ENCODE measurements at places on chromosomes 12 and 14.

GRCh38 chr14:100317912-100318808 is 5.0 kb upstream of the SLC25A47 start:
- DNase-seq, result peak; percentile 85

DNA sequence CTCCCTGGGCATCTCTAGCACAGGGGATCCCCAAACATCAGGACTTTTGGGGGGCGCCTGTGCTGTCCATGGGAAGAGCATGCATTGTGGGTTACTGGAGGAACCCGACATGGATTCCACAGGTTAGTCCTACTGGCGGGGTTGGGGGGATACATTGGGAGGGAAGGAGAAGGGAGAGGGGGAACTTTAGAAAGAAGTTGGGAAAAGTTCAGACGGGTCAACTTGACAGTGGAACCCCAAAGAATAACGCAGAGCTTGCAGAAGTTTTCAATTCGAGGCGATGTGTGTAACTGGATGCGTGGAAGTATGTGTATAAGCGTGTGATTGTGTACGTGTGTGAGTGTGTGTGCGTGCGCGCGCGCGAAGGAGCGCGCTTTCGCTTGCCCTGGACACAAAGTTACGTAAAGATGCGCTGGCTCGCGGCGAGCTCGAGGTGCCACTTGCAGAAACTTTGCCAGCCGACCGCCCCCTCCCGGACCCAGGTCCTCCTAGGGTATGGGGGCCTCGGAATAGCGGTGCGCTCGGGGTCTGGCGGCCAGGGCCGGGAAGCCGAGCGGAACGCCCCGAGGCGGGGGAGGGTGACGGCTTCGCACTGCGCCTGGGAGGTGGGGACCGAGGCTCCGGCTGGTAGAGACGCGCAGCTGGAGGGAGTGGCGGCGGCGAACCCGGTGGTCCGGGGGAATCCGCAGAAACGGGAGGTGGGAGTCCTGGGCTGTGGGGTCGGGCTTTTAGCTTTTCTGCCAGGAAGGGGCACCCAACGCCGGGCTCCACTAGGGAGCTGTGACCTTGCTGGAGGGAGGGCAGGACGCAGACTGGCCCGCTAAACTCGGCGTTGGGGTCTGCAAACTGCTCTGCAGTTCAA is 669 bp downstream of the RFX4 start:
- peak; percentile 21 for DNase-seq

- no peak for DNase-seq
Measured at GRCh38 chr12:76226397-76226796, 121.8 kb downstream of the BBS10 start.

DNA sequence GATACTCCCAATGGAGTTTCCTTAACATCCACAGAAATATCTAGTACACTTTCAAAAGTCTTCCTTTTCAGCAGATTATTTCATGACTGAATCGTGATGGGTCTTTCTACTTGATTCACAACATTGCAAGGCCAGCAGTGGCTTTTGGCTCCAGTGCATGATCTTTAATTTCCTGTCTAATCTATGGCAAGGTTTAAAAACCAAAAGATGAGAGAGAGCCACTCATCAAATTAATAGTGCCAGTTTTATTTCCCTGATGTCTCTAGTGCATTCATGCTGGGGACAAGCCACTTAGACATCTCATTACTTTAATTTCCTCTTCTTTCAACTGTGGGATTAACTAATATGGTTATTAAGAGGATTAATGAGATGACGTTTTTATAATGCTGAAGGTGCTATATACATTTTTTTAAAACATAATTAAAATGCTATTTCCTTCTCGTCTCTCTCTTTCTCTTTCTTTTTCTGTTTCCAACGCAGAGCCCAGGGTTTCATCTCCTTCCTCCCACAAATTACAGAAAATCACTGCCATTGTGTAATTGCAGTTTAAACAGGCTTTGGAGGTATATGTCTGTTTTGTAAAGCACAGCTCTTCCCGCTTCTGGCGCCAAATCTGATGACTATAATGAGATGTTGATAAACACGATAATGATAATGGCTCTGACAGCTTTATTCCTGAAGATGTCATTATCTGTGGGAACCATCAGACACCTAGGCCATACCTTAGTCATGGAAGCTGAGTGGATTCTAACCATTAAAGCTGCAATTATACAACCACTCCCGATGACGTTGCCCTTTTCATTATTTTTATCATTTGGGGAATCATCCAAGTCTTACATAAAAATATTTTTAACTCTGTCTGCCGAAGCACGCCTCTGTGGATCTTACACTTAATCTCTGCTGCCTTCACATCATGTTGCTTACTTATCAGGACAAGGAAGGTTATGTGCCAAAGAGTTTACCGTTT is 103.1 kb upstream of the PPM1H start:
- no peak for DNase-seq

GRCh38 chr14:72738161-72738611 is 155.7 kb downstream of the DPF3 start:
- no peak for DNase-seq

- no peak for DNase-seq
Measured at GRCh38 chr12:12024911-12025682, 45.6 kb upstream of the BCL2L14 start.

DNA sequence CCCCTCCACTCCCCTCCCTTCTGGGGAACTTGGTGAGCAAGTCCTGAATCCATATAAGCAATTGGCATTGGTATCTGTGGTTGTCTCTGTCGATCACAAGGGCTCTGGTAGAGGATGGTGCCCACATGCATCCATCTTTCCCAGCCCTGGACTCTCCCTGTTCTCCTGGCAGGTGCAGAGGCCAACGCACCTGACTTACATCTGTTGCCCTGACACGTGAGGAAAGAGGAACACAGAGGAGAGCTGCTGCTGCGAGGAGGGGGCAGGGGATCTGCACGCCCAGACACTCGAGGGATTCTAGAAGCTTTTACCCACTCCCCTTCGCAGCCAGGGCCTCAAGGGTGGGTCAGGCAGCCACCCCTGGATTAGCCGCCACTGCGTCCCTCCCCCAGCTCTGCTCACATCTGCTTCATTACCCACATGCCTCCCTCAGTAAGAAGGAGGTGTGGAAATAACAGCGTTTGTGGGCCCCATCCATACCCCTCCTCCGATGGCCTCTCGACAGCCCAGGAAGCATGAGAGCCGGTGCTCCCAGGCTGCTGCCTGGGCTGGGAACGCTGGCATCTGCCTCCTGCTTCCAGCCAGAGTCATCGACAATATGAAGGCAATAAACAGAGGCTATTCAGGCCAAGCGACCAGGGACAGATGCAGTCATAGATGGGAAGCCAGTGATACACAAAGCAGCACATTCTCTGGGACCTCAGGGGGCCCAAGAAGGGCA is 56.5 kb downstream of the KDM2B start:
- DNase-seq, result no peak

GRCh38 chr12:19979584-19979983 is 388.8 kb upstream of the PDE3A start:
- no peak for DNase-seq

DNA sequence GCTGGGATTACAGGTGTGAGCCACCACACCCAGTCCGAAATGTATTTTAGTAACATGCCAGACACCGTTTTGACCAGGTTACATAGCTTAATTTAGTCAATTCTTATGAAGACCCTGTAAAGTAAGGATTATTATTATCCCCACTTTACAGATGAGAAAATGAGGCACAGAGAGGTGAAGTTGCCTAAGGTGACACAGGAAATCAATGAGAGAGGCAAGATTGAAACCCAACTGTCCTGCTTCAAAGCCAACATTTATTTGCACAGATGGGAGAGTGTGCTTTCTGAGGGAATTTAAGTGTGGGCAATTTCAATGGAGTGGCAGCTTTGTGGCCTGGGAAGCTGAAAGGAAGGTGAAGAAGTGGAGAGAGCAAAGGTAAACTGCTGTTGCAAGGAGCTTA is 19.1 kb upstream of the EPS8 start:
- DNase-seq, result no peak

DNA sequence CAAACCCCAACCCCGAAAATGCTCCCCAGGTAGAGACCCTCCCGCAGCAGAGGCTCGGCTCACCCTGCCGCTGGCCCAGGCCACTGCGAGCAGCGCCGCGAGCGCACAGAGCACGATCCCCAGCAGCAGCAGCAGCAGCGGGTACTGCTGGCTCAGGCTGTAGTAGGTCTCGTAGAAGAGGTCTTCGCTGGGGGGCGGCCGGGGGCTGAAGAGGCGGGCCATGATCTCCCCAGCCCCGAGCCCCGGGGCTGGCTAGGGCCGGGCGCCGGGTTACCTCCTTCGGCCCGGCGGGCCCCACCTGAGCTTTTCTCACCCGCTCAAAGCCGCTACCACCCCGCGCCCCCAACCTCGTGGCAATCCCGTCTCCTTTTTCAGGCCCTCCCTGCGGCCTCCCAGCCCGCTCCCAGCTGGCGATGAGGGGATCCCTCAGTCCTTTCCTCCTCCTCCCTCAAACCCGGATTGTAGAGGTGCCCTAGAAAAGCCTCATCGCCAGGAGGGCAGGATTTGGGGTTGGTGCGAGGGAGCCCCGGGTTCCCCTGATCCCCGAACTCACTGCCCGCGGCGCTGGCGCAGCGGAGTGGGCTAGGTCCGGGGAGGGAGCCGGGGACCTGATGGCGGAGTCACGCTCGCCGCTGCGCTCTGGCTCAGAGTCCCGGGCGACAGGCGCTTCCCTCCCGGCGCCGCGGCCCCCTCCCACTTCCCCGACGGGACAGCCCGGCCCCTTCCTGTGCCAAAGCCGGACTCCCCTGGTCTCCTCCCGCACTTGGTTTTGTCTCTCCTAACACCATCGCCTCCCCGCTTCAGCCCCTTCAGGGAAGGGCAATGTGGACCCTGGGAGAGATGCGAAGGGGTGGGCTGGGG is at the start of gene ADCY4:
Gene ADCY4 (minus strand): TSS at position 641 of the 861 bp plus-strand sequence. CDS start 419 bp downstream, at position 222.
- DNase-seq, result no peak

DNA sequence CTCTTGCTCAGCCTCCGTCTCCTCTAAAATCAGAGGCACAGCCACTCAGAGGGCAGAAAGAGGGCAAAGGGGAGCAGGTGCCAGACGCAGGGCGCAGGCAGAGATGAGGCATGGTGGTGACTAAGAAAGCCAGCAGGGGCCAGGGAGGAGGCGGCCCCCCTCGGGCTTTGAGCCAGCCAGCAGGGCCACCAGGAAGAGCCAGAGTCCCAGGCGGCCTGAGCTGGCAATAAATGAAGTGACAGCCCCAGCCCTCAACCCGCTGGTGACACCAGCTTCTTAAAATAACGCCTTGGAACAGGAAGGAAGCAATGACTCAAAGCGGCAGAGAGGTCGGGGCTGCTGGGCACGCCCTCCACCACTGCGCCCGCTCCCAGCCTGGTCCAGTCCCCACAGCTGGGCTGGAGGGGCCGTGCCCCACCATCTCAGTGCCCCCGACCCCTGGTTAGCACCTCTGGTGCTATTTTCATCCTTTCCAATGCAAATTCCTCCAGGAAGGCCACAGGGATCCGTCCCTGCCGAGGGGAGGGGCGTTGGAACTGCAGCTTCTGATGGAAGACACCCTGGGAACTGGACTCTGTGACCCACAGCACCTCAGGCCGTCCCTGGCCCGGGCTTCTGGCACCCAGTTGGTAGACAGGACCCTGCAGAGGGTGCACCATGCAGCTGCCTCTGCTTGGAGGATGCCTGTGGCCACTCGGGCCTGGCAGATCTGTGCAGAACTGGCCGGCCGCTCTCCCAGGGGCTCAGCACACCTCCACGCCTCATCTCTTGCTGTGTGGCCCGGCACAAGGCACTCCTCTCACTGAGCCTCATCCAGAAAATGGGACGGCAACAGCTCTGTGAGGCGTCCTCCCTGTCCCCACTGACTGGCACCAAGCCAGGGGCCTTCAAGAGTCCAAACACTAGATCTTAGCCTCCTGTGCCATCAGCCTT is 113.7 kb downstream of the NCOR2 start:
- DNase-seq, result peak; percentile 89

- DNase-seq, result no peak
Measured at GRCh38 chr12:29818916-29819623, 35.3 kb upstream of the TMTC1 start.

DNA sequence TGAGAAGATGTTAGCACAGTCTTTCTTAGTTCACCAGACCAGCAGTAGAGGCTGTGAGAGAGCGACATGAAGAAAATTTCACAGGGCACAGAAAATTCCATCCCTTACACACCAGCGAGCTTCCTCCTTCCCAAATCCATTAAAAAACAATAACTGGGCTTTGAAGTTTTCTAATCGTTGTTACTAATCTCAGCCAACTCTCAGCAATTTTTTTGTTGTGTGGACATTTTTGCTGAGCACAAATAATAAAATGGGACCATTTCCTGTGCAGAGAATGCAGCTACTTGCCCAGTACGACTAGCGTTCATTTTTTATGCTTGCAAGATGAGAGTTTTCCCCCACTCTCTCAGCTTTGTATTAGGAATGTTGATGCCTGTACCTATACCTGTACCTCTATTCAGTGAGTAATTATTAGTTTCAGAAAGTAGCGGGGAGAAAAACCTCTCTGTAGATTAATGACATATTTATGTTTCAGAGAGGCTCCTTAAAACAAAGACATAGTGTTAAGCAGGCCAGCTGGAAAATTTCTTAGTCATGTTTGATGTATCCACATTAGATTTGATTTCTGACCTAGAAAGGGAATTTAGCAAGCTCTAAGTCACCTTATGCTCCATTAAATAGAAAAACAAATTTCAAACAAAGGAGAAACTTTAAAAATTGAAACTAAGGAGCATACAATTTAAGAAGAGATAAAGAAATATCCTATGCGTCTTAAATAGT is 146.5 kb downstream of the SRGAP1 start:
- no peak for DNase-seq

GRCh38 chr14:92274055-92274454 is 48.9 kb upstream of the SLC24A4 start:
- no peak for DNase-seq

DNA sequence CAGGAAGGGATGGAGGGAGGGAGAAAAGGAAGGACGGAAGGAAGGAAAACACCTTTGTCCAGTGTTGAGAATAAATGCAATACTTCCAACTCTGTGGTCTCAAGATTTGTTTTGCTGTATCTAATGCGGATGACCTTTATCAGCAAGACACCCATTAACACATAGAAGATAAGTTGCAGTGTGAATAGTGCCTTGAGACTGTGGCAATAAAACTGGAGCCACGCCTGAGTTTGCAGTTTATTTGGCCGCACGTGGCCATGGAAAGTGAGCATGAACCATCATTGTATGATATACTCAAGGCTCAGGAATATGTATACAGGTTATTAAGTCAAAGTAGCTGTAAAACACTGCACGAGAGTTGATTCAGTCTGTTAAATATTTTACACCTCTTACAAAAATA is 113.6 kb upstream of the EEA1 start:
- no peak for DNase-seq

DNA sequence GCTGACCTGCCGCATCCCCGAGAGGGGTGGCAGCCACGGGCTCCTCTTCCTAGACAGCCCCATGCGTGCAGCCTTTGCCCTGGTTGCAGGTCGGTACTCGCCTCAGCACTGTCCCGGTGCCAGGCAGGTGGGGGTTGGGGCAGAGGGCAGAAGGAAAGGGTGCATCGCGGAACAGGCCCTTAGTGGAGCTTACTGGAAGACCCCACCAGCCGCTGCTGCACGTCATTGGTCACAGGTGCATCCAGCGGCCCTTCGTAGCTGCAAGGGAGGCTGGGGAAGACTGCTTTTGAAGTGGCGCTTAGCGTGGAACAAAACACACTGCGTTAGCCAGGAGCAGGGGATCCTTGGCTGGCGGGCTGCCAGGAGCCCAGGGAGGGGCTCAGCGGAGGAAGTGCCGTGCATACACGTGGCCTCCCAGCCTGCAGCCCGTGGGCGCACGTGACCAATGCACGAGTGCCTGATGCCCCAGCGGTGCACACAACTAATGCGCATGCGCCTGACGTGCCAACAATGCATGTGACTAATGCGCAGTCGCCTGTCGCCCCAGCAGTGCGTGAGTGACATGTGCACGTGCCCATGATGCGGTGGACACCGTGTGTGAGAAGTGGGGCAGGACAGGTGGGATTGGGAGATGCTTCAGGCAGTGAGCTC is 5.0 kb upstream of the EP400 start:
- no peak for DNase-seq

Measured in AG08396 (cell line).